C1 segment of cervical spinal cord (tissue), 14 donors: ENCODE measurements at places on chromosomes 2 and 18.

- no peak for DNase-seq
Measured at GRCh38 chr2:75555701-75556100, 5.0 kb downstream of the EVA1A start.

GRCh38 chr2:20148923-20149702 lies 75.8 kb downstream of the SDC1 start:
- no peak for DNase-seq

DNA sequence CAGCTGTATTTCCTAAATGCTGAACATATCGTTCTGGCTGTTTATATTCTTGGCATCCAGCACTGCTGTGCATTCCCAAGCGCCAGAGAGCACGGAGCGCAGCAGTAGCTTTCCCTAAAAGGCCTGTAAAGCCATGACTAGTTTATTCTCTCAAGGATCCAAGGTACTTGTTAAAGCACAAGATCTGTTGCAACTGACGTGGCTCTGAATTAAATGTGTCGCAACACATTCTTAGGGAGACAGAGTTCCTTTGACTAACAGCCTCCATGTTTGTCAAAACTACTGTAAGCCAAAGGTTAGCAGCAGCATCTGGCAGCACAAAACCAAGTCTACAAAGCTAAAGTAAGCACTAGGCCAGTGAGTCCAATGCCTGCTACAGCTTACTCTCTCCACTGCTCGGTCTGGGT lies 188.6 kb upstream of the FN1 start:
- DNase-seq: no peak

- no peak for DNase-seq
Measured at GRCh38 chr18:60145776-60146175, 226.8 kb downstream of the MC4R start.

DNA sequence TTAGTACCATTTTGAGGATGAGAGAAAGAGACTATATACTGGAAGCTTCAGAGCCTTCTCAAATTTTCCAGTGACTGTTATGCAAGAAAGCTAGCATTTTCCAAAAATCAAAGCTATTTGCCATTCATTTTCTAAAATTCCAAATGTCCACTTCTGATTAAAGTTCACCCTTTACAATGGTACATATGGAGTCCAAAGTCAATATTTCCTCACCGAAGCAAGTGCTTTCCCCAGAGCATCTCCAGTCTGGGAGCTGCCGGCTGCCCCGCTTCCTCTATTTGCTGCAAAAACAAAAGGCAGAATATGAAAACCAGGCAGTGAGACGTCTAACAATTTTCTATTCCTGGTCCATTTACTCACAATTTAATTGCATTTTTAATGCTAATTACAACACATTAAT lies 302.0 kb upstream of the CCDC68 start:
- no peak for DNase-seq

GRCh38 chr2:150612957-150613710 lies 125.7 kb upstream of the RND3 start:
- DNase-seq: no peak

- DNase-seq: no peak
Measured at GRCh38 chr2:216737676-216738075, 42.3 kb upstream of the IGFBP5 start.

GRCh38 chr18:54217624-54218023 lies 6.8 kb downstream of the MBD2 start:
- DNase-seq: no peak

DNA sequence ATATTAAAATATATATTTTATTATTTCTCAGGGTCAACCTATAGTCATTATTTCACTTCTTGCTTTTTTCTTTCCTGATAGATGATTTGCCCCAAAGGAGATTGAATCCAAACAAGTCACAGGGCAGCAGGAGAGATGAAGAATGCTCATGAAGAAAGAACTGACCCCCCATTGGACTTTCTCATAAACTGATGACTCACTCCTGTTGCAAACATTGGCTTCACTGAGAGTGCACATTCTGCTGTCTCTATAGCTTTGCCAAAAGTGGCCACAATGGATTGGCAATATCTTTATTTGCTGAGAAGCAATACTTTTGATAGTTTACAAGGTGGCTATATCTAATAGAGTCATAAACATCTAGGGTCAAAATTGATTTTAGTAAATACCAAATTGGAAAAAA lies 55.9 kb upstream of the ZNF385B start:
- DNase-seq: no peak

DNA sequence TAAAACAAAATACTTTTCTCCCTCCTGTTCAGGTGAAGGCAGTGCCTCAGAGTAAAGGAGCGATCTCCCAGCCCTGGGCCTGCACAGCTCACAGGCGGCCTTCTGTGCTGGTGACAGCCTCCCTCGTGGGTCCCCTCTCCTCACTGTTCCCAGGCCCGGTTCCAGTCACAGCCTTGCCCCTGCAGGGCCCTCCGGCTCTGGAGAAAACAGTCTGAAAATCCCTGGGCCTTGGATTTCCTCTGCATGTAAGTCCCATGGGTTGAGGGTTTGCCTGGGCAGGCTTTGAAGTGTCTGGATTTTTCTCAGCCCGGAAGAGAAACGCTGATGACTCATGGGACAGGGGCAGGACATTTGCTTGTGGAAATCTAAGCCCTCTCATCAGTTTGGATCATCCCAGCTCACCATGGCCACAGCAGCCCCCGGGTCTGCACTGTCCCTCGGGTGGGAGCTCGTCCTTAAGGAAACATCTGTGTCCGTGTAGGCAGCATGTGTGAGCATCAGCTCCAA lies 186.1 kb upstream of the RAB12 start:
- DNase-seq: no peak

DNA sequence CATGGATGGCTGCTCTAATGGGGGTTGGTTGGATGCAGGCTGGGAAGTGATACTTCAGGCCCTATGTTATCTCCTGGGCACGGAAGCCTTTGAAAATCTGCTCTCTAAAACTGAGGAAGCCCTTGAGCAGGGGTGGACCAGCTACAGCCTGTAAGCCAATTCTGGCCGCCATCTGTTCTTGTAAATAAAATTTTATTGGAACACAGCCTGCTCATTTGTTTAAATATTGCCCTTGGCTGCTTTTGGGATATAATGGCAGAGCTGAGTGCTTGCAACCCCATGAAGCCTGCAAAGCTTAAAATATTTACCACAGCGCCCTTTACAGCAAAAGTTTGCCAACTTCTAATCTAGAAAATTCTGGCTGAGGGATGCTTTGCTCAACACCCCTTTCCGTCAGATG lies 11.9 kb upstream of the IGFBP2 start:
- no peak for DNase-seq
